Stimulated activated CD4-positive, alpha-beta T cell treated with anti-CD3 and anti-CD28 coated beads, Interleukin-1b, Interleukin-23, amount 100 ng/mL, for 48 hours (primary cell): ENCODE measurements at places on chromosomes 2 and 18.

DNA sequence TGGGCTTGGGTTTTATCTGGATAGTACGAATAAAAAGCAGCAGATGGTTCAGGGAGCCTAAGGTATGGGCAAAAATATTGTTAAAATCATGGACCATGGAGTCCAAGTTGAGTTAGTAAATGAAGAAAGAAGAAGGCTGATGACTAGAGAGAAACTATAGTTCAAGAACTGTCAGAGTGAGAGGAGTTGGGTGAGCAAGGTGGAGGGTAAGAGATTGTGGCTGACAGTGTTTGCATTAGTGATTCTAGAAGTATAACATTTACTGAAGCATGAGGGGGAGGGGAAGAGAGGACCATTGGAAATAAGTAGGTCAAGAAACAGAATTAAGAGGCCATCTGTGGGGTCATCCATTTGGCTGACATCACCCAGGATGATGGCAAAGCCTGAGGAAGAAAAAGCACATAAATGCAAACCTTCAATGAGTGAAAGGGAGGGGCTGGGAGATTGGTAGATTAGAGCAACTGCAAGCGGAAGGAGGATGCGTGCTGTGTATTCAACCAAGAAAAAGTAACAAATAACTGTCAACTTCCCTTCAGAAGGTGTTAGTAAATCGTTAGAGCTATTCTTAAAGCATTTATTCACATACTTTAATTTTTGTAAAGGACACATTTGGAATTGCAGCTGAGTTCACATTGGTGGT is 392.8 kb downstream of the TSN start:
- DNase-seq: no peak

- no peak for DNase-seq
Measured at GRCh38 chr2:43438858-43439655, 156.8 kb downstream of the THADA start.

DNA sequence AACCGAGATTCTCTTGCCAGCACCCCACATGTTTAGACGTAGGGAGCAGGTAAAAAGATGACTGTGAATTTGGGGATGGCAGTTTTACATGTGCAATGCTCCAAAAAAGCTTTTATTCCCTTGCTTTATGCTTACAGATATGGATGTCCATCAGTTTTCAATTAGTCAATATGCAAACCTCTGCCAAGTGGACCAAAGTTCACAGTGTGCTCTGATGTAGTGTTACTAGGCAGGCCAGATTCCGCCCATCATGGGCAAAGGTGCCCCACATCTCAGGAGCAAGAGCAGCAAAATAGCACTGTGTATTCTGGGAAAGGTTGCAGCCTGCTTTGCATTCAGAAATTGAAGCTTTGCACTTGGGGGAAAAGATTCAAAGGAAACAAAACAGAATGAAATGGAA is 329.7 kb upstream of the ZEB2 start:
- DNase-seq: no peak

DNA sequence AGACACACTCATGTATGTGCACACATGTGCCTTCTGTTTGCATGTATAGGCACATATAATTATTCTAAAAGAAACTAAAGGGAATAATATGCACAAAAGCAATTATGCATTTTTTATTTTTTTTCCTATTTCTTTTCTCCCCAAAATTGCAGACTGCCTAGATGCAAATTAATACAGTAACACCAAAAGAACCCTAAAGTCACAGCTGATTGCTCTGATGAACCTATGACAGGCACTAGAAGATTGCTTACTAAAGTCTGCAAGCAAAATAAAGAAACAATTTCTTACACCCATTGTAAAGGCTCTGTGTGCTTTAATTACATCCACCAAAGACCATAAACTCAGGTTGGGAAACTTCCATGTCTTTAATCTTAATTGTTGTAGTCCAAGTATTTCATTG is 7.7 kb upstream of the EML4 start:
- DNase-seq: no peak

DNA sequence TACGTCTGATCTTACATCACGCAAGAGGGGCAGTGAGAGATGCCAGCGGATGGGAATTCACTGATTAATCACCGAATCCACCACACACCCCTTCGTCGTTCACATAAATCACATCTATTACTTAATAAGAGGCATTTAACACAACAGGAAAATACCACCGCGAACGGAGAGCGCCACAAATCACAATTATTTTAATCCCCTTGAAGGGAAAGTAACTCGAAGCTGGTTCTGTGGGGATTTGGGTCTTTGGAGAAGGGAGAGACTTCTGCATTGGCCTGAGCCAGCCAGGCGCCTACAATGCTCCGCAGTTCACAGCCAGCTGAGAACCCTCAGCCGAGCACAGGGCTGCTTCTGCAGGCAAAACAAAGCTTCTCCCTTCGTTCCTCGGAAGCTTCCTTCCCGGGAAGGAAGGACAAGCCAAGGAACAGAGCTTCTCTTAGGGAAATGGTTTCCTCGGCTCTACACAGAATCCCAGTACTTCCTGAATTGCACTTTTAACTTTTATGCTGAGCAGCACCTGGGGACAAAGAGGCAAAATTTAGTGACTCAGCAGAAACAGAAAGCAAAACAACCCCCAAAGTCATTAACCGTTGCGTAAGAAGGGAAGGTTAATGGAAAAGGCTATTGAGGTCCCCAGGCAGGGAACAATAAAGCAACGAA is at the start of gene LRP1B:
TSS of gene LRP1B (minus strand) at position 7 of the 660 bp plus-strand sequence. CDS start 287 bp downstream, outside the sequence.
- DNase-seq: no peak

DNA sequence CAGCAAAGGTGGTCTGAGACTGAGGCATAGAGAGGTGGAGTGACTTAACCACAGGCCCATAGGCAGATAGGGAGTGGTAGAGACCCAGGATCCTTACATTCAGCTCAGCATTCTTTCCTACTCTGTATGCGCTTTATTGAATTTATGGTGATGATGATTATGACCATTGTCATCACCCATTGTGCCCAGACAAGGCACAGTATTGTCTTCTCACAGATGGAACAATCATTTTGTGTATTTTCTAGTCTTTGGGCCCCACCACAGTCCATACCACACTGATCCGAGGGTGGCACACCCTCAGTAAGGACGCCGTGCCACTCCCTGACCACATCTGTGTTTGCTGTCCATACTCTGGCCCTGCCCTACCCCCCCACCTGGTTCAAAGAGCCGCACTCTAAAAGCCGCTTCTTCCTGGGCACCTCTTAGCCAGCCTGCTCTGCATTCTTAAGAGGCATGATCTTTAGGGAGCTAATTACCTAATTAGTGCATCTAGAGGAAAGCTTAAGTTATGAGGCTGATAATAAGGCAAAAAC is 179.6 kb upstream of the SMAD2 start:
- DNase-seq: no peak

- DNase-seq: no peak
Measured at GRCh38 chr2:160010361-160011145, 51.9 kb downstream of the PLA2R1 start.

DNA sequence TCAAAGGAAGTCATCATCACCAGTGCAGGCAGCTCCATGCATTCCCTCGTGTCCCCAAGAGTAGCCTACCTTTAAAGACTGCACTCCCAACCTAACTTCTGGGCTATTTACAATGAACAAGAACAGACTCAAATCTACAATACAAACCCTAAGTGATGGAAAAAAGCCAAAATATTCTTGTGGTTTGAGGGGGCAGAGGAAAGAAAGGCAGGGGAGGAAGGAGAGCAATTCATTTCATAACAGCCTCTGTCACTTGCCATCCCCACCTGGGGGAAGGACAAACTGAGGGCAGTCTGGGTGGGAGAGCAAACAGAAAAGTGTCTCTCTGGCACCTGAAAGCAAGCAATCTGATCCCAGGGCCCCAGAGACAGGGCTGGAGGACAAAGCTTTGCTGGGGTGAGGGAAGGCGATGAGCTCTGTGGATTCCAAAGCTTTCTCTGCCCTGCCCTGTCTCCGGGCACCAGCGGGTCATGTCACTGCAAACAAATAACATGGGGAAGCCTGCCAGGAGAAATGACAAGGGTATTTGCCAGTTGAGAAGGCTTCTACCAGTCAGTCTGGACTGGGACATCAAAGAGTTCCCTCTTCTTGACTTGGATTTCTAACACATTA is 528.0 kb upstream of the TNP1 start:
- no peak for DNase-seq
